Left cardiac atrium (tissue), 4 donors: ENCODE measurements at places on chromosomes 5 and 9. TPM values are rescaled to one million over a fixed set of nuclear protein-coding genes. Genes with fewer than 3 reads are reported as not detected.
A peak's percentile ranks its signal among the peaks of the same experiment; 100 is the strongest.

DNA sequence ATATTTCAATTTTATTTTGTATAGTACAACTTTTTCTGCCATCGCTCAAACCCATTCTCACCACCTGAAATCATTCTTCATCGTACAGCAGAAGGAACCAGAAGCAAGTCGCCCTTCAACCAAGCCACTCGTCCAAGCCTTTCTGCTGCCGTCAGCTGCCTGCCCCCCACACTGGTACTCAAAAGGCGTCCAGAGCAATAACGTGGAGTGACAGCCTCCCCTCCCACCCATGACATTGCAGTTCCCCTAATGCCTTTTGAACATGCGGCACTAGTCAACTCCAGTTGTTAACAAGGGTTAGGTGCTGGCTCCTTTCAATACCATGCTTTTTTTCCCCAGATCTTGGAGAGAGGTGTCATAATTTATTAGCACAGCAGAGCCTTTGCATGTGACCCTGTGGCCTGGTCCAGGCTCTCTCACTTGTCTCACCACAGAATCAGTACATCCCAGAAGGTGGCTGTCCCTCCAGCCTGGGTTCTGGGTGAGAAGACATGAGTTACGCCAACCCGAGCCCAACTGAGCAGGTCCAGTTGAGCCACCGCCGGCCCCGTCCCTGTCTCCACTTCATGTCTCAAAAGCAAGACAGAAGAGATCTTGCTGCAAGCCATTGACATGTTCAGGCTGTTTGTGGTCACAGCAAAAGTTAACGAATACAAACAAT lies 20.4 kb upstream of the MED10 start:
- DNase-seq = no peak

DNA sequence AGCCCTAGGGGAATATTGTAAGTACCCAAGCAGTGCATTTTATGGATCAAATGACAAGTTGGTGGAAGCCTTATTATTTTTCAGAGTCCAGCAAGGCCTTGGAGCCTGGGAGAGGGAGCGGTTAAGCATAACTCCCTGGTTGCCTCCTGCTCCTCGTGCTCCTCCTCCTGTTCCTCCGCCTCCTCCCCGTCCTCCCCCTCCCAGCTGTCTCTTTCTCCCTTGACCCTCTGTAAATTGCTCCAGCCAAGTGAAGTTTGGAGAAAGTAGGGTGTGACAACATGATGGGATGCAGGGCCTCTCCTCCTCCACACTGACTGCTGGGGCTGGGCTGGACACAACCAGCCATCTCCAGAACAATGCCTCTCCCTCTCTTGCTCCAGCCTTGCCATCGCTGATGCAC lies 586.9 kb downstream of the CCDC171 start:
- DNase-seq = no peak

- no peak for DNase-seq
These were observed 84.0 kb downstream of the KCNIP1 start for GRCh38 chr5:170587808-170588207.

- peak; percentile 23 for DNase-seq
These were observed 169.2 kb upstream of the SLC30A5 start for GRCh38 chr5:68924481-68925145.

CDH9 gene
- not detected for total RNA-seq

GRCh38 chr9:93577078-93577974 lies 942 bp downstream of the PHF2 start:
- DNase-seq = no peak

- DNase-seq = no peak
These were observed 1.2 kb downstream of the NMRK1 start for GRCh38 chr9:75086541-75087288.

DNA sequence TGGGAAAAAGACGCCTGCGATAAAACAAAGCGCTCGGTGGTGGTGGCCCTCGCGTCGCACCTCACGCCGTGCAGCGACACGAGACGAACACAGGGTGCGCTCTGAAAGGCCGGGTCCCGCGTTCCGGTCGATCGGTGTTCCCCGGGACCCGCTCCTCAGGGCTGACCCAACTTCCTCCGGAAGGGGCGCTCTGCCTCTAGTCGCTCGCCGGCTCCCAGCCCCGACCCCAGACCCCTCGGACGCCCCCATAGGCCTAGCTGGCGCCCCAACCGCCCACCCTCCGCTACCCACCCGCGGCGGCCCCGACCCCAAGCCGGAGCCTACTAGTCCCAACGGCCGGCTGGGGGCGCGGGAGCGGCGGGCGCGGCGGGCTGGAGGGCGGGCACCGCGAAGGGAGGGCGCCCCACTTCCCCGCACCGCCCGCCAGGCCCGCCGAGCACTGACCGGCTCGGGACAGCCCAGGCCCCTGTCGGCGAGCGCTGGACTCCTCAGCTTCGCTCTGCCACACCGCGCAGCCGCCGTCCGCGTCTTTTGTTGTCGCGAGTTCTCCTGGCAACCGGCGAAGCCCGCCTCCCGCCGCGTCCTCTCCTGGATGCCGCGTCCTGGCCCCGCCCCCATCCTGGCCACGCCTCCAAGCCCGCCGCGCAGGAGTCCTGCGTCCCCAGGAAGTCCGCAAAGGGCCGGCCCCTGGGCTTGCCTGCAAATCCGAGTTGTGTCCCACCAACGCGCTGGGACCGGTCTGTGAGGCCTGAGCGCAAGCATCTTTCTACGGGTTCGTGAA lies at the start of gene KIF27:
TSS of gene KIF27 (minus strand) at position 506 of the 781 bp plus-strand sequence. CDS start 5,841 bp downstream, outside the sequence.
- peak; percentile 99 for DNase-seq

- DNase-seq = no peak
These were observed 334.8 kb downstream of the TRIM32 start for GRCh38 chr9:117021906-117022305.

GRCh38 chr5:170640731-170641588 lies 137.1 kb downstream of the KCNIP1 start:
- DNase-seq = no peak

DNA sequence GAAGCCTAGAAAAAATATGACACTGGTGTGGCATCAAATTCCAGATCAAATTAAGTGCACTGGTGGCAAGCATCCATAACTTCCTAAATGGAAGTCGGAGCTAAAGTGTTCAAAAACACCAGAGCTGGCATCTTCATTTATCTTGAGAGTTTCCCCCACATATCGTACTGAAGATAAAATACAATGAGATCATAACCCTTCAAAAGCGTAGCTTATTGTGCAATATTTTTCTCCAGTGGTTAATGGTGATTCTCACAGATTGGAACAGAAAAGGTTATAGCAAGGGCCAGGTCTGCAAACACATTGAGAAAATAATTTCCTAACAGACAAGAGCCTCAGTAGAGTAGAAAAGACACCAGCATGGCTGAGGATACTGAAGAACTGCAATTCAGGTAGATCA lies 147.6 kb downstream of the SEMA5A start:
- no peak for DNase-seq

DNA sequence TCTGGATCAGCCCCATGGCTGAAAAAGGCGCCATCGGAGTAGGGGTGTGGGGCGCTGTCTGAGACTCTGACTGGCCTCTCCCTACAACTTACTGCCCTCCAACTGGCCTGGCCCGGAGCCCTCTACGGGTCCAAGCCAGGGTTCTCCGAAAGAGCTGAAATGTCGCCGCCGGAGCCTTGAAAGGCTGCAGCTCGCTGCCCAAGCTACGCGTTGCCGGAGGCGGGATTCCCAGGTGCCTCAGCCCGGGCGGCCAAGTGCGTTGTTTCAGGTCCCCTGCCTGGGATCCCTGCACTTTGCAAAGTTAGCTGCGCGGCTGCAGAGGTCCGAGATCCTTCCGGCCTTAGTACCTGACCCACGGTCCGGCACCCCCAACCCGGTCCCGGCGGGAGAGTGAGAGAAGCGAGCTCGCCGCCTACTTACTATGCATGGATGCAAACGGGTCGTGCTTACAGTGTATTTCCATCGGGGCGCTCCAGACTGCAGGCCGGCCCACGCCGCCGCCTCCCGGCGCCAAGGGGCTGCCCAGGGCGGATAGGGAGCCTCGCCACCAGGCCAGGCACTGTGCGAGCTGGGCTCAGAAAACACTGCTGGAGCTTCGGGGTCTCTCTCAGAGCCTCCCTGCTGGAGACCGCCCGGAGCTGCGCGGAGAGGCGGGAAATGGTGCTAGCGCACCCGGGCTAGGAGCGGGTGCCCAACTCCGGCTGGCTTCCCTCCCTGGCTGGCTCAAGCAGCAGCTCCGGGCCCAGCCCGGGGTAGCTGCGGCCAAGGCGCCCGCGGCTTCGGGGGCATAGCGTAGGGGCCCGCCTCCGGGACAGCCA lies 7.7 kb downstream of the PAX5 start:
- no peak for DNase-seq

DNA sequence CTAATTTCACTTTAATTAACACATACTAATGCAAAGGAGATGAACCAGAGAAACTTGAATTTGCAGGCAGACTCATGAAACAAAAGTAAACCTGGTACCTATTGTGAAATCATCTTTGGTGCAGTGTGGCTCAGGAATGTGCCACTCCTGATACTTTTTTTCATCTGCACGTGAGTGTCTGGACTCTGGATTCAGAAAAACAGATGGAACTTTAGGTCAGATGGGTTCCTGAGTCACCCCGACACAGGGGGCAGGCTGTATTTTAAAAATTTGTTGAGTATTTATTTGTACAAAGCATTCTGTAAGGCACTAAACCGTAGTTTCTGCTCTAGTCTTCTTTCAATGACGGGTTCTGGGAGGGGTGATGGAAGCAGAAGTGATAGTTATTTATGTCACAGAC lies 52.2 kb upstream of the TUT7 start:
- DNase-seq = no peak

DNA sequence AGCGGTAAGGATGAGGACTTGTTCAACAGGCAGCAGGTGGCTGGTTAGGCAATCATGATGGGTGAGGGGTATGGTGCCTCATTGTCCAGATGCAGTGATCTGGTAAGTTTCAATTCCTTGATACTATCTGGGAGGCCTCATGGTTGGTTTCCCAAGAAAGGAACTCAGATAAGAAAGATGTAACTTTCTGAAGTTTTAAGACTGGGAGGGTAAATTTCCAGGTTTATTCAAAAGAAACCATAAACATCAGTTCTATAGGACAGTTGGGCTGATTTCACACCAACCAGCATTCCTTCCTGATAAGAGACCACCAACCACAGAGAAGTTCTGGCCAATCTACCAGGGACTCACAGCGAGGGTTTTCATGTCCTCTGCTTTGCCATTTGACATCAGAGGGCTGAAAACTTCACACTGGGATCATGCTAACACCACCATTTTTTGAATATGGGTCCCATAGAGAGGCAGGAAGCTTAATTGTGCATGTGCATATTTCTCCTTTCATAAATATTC lies 773 bp upstream of the AGGF1 start:
- no peak for DNase-seq

GRCh38 chr5:172958331-172959046 lies 735 bp upstream of the RPL26L1 start:
- peak; percentile 77 for DNase-seq

CXCL14 gene
- 11.7 TPM for total RNA-seq

PCDHGA12 gene
- 4.5 TPM for total RNA-seq

DNA sequence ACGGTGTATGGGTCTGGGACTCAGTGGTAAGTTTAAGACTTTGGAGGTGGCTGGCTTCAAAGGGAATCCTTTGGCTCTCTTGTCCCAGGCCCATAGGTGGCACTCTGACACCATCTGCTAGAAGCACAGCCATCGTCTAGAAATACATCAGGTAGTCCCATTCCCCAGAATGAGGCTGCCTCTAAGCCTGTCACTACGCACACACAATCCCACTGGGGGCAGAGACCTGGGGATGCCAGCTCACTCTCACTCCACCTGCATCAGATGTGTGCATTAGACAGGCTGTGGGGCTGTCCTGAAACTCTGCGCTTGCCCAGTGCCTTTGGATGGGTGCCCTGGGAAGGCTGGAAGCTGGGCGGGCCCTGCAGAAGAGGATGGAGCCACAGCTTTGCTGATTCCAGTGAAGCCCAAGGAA lies 127.5 kb upstream of the PANK3 start:
- DNase-seq = peak; percentile 48

SLC1A3 gene
- 66.6 TPM for total RNA-seq

DNA sequence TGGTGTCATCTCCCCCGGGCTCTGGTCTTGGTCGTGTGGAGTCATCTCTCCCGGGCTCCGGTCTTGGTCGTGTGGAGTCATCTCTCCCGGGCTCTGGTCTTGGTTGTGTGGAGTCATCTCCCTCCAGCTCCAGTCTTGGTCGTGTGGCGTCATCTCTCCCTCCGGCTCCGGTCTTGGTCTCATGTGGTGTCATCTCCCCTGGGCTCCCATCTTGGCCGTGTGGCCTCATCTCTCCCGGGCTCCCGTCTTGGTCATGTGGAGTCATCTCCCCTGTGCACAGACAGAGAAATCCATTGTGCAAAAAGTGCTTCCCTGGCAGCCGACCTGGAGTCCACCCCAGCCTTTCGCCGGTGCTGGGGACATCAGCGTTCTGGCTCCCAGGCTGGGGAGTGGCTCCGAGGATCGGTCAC lies 91.1 kb upstream of the CACNA1B start:
- DNase-seq = no peak

GRCh38 chr5:96601715-96602244 lies 60.4 kb upstream of the CAST start:
- DNase-seq = no peak

- DNase-seq = no peak
These were observed 217.6 kb downstream of the NFIB start for GRCh38 chr9:14096258-14096922.

GRCh38 chr9:135255033-135255840 lies 167.8 kb downstream of the OLFM1 start:
- no peak for DNase-seq

GRCh38 chr5:34697308-34698108 lies 41.4 kb downstream of the RAI14 start:
- no peak for DNase-seq

NRARP gene
- 4.9 TPM for total RNA-seq

GRCh38 chr9:120659676-120660075 lies 54.6 kb downstream of the MEGF9 start:
- no peak for DNase-seq

- DNase-seq = no peak
These were observed 376.4 kb downstream of the ARRDC3 start for GRCh38 chr5:91006713-91007112.

GRCh38 chr5:125106881-125107280 lies 360.4 kb upstream of the ZNF608 start:
- no peak for DNase-seq

DNA sequence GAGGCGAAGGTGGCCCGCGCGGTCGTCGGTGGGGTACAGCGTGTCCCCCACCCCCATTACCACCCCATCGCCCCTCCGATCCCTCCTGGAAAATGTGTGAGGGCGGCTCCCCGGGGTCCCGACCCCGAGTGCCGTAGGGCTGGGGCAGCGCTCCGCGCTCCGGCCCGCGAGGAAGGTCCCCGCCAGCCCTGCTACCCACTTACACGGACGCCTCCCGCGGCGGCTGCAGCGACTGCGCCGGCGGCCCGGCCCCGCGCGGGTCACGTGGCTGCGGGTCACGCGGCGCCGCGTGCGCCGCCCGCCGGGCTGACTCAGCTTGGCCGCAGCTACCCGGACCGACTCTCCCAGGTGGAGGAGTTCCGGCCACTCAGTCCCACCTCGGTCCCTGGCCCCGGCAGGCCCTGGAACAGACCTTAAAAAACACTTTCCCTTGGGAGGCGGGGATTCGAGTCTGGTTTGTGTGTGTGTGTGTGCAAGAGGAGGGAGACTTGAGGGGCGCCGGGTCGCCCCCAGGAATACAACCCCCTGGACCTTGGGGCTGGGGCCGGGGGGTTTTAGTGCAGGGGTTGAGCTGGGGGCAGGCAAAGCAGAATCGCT lies at the start of gene GNPDA1:
TSS of gene GNPDA1 (minus strand) at position 236 of the 597 bp plus-strand sequence. CDS start 992 bp downstream, outside the sequence.
- DNase-seq = peak; percentile 87

ASPN gene
- total RNA-seq = 7.9 TPM

EFNA5 gene
- 29.2 TPM for total RNA-seq

SLC23A1 gene
- not detected for total RNA-seq
